ENCODE measurements at places on chromosomes 2 and 18.

GRCh38 chr18:37282386-37283037 lies 283.1 kb downstream of the CELF4 start:
- DNase-seq = no peak

GRCh38 chr2:143440411-143441012 lies 311.3 kb downstream of the ARHGAP15 start:
- no peak for DNase-seq

GRCh38 chr2:64326578-64327050 lies 127.3 kb upstream of the LGALSL start:
- DNase-seq = no peak

GRCh38 chr2:75986617-75987016 lies 275.9 kb upstream of the GCFC2 start:
- no peak for DNase-seq

DNA sequence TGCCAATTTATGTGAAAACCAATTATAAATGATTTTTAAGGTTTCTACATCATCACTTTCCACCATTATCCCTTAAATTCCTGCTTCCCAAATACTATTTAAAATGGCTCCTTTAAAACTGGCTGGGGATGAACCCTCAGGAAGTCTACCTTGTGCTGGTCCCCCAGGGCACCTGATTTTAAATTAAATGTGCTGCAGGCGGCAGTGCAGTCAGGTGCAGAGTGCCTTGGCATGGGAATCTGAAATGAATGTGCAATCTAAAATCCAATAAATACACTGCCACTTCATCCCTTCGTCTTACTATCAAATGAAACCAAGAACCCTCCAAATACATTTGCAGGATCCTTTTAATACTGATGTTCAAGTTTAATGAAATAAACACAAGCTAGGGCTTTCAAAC lies 61.8 kb downstream of the C2orf76 start:
- no peak for DNase-seq

GRCh38 chr2:8247905-8248622 lies 433.8 kb upstream of the ID2 start:
- no peak for DNase-seq

DNA sequence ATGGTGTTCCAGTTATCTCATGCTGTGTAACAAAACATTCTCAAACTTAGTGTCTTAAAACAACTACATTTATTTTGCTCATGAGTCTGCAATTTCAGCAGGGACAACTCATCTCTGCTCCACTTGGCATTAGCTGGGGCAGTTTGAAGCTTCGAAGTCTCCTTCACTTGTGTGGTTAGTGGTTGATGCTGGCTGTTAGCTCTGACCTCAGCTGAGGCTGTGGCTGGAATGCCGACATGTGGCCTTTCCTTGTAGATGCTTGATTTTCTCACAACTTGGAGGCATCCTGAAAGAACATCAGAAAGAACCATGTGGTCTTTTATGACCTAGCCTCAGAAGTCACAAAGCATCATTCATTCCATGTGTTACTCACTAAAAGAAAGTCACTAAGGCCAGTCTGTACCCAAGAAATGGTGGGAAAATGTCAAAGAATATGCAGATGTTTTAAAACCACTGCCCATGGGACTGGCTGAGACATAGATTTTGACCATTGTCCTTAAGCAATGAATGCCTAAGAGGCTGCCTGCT lies 3.8 kb upstream of the TMSB10 start:
- no peak for DNase-seq

All from CD4-positive, alpha-beta T cell treated with Interleukin-6 for 4 hours (primary cell).